Urinary bladder (tissue), 4 donors: ENCODE measurements at places on chromosomes 12 and 14. TPM values are rescaled to one million over a fixed set of nuclear protein-coding genes. Genes with fewer than 3 reads are reported as not detected.

DNA sequence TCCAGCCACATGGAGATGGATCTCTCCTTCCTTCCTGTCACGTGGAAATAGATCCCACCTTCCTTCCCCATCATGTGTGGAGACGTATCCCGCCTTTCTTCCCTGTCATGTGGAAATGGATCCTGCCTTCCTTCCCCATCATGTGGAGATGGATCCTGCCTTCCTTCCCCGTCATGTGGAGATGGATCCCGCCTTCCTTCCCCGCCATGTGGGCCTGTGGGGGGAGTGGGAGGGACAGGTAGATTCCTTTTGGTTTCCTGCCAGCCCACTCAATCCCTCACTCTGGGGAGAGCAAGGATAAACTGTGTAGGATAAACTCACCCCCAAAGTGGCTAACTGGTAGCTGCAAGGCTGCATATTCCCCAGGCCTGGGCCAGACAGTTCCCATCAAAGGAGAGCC is 31.7 kb upstream of the TDRD9 start:
- DNase-seq, result no peak

- no peak for DNase-seq
Measured at GRCh38 chr14:22976620-22977433, 5.5 kb downstream of the AJUBA start.

GRCh38 chr12:14473707-14474287 is 93.9 kb downstream of the PLBD1 start:
- DNase-seq, result no peak

- DNase-seq, result no peak
Measured at GRCh38 chr14:74238974-74239847, at the start of gene VSX2. Gene VSX2 (plus strand): TSS chr14:74239449. CDS start chr14:74239562, 113 bp downstream.

DNA sequence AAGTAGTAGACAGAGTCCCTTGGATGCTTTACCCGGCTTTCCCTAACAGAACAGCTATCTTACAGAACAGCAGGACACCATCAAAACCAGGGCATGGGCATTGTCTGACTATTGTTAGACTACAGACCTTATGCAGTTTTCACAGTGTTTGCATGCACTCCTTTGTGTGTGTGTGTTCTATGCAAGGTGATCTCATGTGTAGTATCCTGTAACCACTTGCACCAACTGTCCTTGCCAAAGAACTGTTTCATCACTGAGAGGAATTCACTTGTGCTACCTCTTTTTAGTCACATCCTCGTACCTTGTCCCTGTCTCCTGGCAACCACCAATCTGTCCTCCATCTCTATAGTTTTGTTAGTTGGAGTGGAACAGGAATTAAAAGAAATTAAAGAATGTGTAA is 183.6 kb upstream of the PZP start:
- DNase-seq, result no peak

GRCh38 chr12:97017213-97017612 is 110.2 kb downstream of the NEDD1 start:
- no peak for DNase-seq

DNA sequence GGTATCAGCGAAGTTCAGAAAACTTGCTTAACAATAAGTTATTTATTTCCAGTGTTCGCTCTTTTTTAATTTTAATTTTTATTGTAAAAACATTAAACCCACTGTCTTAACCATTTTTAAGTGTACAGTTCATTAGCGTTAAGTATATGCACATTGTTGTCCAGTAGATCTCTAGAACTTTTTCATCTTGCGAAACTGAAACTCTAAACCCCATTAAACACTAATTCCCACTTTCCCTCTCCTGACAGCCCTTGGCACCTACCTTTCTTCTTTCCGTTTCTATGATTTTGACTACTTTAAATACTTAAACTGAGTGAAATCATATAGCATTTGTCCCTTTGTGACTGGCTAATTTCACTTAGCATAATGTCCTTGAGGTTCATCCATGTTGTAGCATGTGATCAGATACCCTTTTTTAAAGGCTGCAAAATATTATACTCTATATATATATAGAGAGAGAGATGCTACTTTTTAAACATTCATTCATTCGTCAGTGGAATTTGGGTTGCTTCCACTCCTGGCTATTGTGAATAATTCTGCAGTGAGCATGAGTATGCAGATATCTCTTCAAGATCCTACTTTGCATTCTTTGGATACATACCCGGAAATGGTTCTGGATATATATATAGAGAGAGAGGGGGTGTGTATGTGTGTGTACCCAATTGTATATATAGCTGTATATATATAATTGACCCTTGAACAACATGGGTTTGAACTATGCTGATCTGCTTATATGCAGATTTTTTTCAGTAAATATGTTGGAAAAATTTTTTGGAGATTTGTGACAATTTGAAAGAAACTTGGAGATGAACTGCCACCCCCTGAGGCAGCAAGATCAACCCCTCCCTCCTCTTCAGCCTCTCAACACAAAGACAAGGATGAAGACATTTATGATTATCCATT is 74.7 kb upstream of the EVL start:
- no peak for DNase-seq

- DNase-seq, result peak; percentile 99
Measured at GRCh38 chr12:54280468-54281260, at the start of gene HNRNPA1. Gene HNRNPA1 (plus strand): TSS chr12:54280726. CDS start chr12:54280808, 82 bp downstream.

DNA sequence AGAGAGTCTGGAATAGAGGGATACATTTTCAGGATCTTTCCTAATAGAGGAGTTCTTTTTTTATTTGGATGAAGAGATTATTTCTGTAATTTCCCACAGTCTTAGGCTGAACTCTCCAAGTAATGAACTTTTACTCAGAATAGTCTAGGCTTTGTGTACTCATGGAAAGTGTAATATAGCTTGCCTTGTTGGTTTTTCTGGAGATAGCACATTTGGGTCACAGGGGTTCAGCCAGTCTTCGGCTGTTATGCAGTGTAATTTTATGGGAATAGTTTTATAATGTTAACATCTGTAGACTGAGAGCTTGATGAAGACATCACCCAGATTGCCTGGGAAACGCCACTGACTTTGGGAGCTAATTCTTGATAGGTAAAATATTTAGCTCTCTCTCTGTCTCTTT is 450.8 kb downstream of the RAD51B start:
- DNase-seq, result no peak

DNA sequence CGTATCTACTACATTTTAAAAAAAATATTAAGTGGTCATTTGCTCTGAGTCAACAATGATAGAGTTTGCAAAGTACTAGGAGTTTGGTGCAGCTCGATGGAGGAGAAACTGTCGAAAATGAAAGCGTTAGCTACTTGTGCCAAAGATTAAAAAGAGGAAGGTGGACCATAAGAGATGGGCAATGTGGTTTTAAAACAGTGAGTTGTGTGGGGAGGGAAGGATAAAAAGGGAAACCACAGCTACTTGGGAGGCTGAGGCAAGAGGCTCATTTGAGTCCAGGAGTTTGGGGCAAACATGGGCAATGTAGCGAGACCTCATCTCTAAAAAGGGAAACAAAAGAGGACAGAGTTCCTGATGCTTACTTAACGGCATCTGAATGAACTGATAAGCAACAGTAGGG is 18.2 kb upstream of the STRAP start:
- DNase-seq, result no peak

DNA sequence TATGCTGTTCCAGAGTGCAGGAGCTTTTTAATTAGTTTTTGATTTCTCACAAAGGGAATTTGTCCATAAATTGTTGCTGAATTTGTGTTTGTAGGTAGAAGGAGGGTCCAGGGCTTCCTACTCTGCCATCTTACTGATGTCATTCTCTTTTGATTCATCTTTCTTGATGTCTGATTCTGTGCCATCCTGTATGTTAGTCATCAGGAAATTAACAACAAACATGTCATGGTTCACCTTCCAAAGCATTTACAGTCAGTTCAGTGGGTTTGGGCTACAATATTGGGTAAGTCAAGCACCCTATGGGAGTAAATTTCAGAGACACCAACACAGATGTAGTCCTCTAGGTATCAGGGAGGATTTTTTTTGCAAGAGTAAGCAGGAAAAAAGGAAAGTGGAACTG is 135.2 kb upstream of the SLC38A2 start:
- DNase-seq, result no peak

GRCh38 chr12:68037616-68038255 is 48.5 kb downstream of the IFNG-AS1 start:
- DNase-seq, result no peak

DNA sequence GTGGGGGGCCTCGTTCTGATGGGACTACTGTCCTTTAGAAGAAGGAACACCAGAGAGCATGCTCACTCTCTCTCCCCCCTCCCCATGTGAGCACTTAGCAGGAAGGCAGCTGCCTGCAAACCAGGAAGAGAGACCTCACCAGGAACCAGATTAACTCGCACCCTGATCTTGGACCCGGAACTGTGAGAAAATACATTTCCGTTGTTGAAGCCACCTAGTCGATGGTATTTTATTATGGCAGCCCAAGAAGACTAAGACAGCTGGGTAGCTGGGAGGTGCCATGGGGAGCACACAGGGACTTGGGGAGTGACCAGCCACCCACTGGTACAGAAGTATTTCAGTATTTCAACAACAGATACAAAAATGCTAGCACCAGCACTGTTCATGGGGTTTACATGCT is 59.0 kb downstream of the VCPKMT start:
- DNase-seq, result no peak

GRCh38 chr12:9617124-9617523 is 9.4 kb upstream of the KLRB1 start:
- DNase-seq, result no peak

GRCh38 chr14:77195766-77196165 is 14.2 kb downstream of the TMEM63C start:
- DNase-seq, result no peak

- DNase-seq, result no peak
Measured at GRCh38 chr14:61196792-61197191, 84.3 kb downstream of the TMEM30B start.

- no peak for DNase-seq
Measured at GRCh38 chr14:91875525-91876286, 8.4 kb upstream of the TC2N start.

GRCh38 chr12:119182701-119183493 is 4.2 kb downstream of the HSPB8 start:
- DNase-seq, result no peak

DNA sequence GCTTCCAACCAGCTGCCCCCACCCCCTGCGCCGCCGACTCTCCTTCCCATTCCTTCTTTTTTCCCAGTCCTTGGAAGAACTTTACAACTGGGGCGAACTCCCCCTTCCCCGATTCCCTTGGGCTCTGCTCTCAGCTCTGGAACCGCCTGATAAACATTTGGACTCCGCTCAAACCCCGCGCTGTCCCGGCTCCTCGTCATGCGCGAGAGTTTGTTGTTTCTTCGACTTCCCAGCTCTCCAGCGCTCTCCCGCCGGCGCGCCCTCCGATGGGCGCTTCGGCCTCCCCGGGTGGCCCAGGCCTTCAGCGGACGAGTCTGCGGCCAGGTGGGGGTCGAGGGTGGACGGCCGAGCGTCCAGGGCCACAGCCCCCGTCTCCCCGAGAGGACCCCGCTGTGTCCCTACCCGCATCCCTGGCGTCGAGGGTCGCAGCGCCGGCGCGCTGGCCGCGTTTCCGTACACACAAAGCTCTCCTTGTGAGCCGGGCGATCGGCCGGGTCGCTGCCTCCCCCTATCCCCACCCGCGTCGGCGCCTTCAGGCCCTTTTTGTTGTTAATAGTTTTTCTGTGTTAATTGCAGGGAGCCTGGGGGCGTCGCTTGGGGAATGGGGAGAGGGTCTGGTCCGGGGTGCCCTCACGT is 847 bp downstream of the MMP14 start:
- no peak for DNase-seq

- no peak for DNase-seq
Measured at GRCh38 chr14:25017562-25017961, 32.4 kb downstream of the STXBP6 start.

- no peak for DNase-seq
Measured at GRCh38 chr12:132783917-132784531, 22.4 kb upstream of the ANKLE2 start.

DNA sequence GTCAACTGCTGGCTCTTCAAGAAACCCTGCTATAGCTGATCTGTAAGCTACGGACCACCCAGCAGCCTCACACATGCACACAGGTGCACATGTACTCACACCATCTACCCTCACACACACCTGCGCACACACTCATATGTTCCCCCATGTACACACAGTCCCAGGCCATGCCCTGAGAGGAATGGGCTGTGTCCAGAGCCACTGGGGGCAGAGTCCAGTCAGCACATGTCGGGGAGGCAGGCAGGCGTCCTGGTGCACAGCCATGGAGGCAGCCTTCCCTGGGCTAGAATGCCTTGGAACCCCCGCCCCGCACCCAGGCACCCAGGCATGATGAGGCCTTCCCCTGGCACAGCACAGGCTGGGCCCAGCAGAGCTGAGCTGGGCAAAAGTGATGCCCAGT is 58.3 kb upstream of the DLK1 start:
- DNase-seq, result no peak

GRCh38 chr14:96121660-96122395 is 82.7 kb downstream of the C14orf132 start:
- no peak for DNase-seq

DNA sequence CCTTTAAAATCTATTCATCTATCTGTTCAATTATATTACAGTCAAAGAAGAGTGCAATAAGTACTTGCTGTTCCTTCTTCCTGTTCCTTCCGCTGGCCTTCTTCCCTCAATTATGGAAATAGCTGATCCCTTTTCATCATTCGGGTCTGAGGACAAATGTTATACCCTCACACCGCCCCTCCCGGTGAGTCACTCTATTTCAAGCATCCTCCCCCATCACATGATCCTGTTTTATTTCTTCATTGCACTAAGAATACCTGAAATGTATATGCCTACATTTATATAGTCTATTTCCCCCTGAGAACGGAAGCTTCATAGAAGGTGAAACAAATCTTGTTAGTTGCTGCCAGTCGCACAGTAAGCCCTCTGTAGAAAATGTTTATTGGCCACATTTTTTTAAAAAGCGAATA is 2.5 kb downstream of the SLC38A1 start:
- DNase-seq, result peak; percentile 31

- no peak for DNase-seq
Measured at GRCh38 chr14:94123296-94123695, 6.1 kb downstream of the IFI27L2 start.

- DNase-seq, result no peak
Measured at GRCh38 chr12:132402831-132403416, 73.5 kb upstream of the GALNT9 start.

GRCh38 chr12:41992022-41992421 is 152.7 kb downstream of the GXYLT1 start:
- no peak for DNase-seq

DNA sequence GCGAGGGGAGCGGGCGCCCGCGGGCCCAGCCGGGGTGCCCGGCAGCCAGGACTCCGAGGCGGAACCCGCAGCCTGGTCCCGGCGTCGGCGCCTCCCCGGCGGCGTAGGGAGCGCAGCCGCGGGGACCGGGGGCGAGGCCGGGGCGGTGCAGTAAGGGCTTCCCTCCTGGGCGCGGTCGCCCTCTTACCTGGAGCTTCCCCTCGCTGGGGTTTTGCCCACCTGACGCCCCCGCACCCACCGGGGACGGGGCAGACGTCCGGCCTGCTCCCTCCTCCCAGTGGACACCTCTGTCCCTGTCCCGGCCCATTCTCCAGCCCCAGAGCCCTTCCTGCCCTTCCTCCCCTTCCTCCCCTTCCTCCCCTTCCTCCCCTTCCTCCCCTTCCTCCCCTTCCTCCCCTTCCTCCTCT is 413 bp upstream of the TUBA1C start:
- no peak for DNase-seq

Gene RPS6KL1
- 2.4 TPM for total RNA-seq

Gene MUCL1
- total RNA-seq, result not detected

Gene ALG10B
- total RNA-seq, result 12.1 TPM

Gene OR6C65
- total RNA-seq, result not detected

Gene GYS2
- not detected for total RNA-seq

Gene BEGAIN
- total RNA-seq, result 3.1 TPM

Gene NDRG2
- total RNA-seq, result 84.5 TPM
